C1 segment of cervical spinal cord (tissue), 14 donors: ENCODE measurements at places on chromosomes 7 and 10.

GRCh38 chr10:49323171-49323895, 24.4 kb downstream of the C10orf71 start:
- DNase-seq = no peak

DNA sequence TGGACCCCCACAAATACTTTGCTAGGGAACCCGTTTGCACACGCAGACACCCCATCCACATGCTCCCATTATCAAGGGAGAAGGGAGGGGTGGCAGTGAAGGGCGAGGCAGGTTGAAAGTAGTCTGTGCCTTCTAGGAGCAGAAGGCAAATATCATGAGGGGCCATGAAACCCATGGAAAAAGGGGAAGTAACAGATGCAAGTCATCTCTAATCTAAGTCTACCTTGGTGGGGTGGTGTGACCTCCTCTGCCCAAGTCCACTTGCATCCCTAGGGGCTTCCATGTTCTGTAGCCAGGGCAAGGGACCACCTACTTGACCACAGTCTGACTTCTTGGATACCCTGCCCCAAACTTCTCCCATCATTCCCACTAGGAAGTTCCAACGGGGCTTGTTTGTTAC, 5.5 kb downstream of the GIMAP6 start:
- DNase-seq = no peak

- no peak for DNase-seq
Measured at GRCh38 chr10:6530211-6530840, 49.8 kb downstream of the PRKCQ start.

GRCh38 chr7:3956949-3957348, 655.9 kb downstream of the SDK1 start:
- DNase-seq = no peak

DNA sequence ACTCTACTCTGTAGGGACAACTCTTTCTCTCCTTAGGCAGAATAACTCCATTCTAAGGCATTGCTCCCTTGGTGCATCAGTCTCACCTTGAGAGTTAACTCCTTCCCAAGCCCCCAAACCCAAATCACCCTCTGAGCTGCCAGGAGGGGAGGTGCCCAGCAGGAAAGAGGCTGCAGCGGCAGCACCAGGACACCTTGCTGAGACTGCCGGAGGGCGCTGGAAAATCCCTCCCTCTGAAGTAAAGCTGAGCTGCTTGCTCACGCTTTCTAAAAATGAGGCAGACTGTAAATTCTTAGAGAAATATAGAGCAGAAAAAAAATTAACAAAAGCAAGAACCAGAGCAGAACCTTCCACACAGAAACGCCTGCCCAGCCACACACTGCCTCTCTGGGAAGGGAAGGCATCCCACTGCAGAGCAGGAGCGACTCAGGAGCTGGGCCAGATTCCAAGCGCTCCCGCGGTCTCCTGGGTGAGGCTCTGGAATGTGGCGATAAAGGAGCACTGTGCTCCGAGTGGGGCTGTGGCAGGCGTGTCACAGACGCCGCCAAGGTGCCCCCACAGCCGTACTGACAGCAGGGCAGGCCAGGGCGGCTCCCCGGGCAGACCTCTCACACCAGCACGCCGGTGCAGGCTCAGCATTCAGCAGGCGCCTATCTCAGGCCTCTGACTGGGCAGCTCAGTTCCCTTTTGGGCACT, 202.1 kb downstream of the TNS3 start:
- DNase-seq = no peak

DNA sequence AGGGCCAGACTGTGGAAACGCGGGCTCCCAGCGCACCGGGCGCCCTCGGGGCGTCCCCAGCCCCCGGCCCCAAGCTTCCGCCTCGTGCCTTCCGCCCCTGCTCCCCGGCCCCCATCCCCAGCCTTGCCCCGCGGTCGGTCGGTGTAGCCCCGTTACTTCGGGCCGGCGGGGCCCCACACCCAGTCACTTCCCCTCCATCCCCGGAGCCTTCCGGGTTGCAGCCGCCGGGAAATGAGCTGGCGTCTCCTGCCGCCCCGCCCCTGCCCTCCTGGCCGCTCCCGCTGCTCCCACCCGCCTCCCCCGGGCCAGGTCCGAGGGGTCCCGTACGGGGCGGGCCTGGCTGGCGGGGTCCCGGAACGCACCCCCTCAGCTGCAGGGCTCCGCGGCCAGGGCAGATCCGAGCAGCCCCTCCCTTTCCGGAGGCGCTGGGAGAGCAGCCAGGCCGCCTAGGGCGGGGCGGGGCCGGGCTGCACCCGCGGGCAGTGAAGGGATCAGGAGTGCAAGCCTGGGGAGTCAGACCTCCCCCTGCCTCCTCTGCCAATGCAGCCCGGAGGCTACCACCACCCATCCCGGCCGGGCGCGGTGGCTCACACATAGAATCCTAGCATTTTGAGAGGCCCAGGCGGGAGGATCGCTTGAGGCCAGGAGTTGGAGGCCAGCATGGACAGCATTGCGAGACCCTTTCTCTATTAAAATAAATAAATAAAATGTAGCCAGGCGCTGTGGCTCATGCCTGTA, 709 bp downstream of the ARPC1B start:
- DNase-seq = peak; percentile 10

DNA sequence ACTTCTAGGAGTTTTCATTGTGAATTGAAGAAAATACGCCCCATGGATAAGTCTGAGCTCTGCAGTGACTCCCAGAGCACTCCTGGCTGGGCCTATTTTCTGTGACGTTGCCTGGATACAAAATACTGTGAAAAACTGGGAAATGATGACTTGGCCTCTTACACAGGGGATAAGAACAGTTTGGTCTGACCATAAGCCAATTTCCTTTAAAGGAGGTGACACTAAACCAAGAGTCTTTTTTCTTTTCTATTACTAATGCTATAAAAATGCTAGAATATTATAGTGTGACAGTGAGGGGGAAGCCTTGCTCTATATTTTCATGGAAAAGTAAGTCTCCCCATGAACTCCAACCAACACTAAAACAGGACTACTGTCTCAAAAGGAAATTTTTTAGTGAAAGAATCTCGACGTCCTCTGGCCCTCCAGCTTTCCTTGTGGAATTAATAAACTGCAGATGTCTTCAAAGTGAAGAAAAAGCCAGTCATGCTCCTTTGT, 45.5 kb downstream of the MYOF start:
- DNase-seq = no peak

DNA sequence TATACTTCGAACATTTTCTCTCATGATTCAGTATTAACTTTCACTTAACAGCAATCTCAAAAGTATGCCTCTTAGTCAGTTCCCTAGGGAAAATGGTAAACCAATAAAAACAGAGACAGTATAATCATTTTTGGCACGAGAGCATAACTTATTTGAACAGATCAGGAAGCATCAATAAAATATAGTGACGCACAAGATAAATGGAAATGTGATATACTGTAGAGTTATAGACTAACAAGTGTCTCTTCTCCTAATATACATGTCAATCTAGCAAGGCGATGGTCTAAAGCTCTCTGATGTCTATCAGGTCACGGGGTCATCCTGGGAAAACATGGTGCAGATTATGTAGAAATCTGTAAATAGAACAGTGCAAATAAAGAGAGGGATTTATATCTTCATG, 131.6 kb downstream of the HGF start:
- DNase-seq = no peak

- no peak for DNase-seq
Measured at GRCh38 chr7:47066976-47067614, 514.8 kb downstream of the TNS3 start.

DNA sequence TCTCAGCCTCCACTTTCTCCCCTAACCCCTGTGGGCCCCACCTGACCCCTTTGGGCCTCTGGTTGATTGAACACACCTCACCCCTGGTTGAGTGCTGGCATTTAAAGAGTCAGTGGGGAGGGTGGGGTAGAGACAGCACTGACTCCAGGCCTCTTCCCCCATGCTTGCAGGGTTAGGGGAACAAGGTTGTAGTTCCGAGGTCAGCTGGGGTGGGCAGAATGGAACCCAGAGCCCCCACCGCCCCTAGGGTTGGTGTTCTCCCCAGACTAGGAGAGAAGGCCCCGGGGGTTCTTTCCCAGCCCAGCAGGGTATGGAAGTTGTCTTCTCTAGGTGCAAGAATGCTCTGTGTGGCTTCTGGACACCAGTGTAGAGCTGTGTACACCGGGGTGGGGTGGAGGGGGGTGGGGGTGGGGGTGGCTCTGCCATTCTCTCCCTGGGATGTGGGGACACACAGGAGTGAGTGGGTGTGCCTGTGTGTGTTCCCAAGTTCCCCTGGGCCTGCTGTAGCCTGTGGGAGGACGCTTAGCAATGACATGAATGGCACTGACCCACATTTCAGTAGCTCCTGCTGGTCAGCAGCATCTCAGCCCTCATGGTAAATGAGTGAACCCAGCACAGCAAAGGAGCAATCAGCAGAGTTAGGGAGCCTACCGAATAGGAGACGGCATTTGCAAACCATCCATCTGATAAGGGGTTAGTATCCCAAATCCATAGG, 33.6 kb downstream of the PRF1 start:
- no peak for DNase-seq

- DNase-seq = no peak
Measured at GRCh38 chr7:42217548-42217947, 19.5 kb downstream of the GLI3 start.

DNA sequence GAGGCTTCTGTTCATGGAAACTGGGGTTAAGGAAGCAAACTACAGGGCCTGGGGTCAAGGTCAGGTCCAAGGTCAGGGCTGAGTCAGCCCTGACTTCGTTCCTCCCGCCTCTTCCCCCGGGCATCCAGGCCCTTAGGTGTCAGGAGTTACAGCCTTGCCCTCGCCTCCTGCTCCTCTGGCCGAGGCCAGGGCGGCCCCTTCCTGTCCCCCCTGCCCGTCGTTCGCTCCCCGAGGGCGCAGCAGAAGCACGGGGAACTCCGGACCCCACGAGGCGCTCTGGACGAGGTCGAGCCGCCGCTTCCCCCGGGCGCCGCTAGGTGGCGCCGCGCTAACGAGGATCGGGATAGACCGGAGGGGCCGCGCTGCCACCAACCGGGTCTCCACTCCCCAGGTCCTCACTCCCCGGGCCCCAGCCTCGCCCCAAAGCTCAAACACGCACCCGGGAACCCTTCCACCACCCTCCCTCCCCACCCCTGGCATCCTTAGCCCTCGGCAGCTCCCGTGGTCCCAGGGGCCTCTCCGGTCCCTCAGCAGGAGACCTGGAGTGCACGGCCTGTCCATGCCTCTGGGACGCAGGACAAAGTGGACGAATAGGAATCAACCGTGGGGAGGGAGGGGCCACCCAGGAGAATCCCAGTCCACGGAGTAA, 59.2 kb upstream of the MYL10 start:
- DNase-seq = peak; percentile 68

DNA sequence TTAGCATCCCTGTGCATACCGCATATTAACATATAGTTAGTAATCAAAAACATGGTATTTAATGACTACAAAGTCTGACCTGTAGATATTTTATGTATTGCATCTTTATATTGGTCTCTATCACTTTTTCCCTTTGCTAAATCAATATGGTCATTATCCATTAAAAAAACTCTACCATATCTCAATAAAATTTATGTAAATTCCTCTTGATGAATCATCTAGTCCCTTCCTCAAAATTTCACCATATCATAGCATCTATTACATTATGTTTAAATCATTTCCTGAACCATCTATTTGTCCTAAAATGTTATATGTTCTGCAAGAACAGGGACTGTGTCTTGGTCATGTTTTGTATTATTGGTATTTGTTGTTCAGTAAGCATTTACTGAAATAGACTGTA, 7.7 kb upstream of the ING3 start:
- no peak for DNase-seq

- DNase-seq = no peak
Measured at GRCh38 chr10:80421050-80421706, 12.8 kb downstream of the PRXL2A start.

- no peak for DNase-seq
Measured at GRCh38 chr7:47302560-47302959, 279.4 kb downstream of the TNS3 start.

DNA sequence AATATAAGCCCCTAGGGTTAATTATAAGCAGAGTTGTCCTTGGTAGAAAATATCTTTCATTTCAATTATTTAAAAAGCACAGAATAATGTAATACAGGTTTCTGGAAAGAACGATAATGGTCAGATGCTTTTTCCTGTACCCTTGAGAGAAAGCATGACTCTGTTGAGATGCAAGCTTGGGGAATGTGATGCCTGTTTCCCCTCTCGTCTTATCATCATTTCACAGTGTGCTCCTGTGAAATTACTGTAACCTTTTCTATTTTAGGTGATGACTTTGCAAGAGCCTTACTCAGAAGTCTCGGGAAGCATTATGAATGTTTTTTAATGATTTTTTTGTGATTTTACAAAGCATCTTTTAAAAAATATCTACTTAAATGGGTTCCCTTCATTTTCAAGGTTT, 243.0 kb downstream of the POLR1F start:
- DNase-seq = no peak

GRCh38 chr10:7662522-7662921, 4.2 kb downstream of the ITIH5 start:
- no peak for DNase-seq

DNA sequence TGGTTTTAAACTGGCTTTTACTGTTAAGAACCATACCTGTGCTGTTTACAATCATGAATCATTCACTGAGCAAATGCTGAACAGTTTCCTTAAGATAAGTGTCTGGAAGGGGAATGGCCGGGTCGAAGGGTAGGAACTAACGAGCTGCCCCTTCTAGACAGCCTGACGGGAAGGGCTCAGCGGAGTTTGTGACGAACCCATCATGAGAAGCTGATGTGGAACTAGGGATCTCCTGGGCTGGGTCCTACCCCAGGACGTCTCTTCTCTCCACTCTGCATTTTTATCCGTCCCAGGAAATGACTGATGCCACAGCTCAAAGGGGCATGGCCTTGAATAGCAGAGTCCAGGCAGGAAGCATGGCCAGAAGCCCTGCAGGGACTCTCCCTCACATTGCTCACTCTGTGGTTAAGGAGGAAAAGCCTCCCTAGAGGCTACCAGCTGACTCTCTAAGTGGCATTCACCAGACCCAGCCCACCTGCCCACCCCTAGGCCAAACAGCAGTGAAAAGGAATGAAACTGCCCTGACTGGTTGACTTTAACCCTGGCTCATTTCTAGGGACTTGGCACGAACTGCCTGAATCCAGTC, 112.0 kb downstream of the PFKFB3 start:
- DNase-seq = no peak

GRCh38 chr10:72980348-72980747, 25.7 kb upstream of the PLA2G12B start:
- DNase-seq = no peak

DNA sequence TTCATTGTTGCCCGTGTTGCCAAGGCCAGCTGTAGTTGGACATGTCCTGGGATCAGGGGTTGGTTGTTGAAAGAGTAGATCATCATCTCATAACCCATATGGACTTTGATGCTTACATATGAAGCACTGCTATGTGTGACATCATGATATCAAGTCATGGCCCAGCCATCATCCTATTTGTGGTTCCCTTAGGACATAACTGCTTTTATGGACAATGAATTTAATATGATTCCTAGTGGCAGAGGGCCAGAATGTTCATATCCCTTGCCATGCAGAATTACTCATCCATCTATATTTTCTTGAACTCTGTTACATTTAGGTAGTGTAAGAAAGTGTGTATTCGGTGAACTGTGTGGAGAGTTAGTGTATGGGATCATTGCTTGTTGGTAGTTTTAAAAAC, 343.9 kb upstream of the LRGUK start:
- DNase-seq = no peak

- DNase-seq = no peak
Measured at GRCh38 chr7:106382929-106383328, 98.1 kb upstream of the NAMPT start.

- peak; percentile 72 for DNase-seq
Measured at GRCh38 chr10:100346351-100346764, 675 bp upstream of the SCD start.
